Cortex of kidney (tissue), 1 donor: ENCODE measurements at places on chromosomes 7 and 10.
A peak's percentile ranks its signal among the peaks of the same experiment; 100 is the strongest.

DNA sequence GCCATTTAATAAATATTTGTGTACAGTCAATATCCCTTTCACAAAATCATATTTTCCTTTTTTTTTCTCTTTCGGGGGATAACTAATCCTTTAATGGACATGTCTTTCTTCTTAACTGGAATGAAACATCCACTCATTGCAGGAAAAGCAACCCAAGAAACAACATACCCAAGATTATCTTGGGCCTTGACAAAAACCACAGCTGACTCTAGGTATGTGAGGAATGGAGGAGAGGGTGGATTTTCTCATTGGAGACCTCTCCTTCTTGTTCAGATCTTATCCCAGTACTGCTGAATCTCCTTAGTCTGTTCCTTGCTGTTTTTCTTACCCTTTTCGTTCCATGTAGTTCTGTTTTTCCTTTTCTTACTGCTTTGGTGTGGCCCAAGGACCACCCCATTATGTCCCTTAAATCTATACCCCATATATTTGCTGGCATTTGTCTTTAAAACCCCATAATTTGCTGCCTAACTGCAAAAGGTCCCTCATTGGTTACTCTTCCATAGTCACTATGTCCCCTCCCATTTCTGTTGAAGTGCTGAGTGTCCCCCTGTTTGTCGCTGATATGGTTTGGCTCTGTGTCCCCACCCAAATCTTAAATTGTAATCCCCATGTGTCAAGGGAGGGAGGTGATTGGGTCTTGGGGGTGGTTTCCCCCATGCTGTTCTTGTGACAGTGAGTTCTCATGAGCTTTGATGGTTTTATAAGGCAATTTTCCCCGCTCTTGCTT is 6.8 kb upstream of the CDK6 start:
- DNase-seq: no peak

DNA sequence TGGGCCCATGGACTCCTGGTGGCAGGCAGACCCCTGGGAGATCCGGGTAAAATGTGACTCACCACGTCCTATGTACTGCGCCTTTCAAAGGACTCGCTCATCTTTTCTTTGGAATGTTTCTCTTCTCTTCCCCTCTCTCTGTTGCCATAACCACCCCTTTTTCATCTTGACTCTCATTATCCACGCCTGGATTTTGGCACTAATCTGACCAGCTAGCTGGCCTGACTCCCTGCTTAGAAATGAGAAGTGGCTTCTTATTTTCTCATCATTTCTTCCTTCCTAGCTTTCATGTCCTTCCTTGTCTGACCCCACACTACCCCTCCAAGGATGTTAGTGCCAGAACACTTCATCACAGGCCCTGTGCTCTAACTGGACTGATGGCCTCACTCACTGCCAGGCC is 98.0 kb upstream of the FAM171A1 start:
- DNase-seq: no peak

DNA sequence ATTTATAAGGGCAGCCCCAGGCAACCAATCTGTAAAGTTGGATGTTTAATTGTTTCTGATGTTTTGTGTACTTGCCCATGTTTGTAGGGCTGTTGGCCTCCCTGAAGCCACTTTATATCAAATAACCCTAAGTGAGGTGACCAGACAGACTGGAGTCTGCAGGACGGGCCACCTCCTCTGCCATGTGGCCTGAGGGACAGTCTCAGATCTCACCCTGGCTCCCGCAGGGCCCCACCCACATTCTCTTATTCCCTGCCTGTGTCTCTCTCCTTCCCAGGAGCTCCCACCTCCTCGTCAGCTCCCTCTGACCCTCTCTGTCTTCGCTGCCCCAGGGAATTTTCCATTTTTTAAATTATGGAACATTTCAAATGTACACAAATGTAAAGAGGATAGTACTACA is 9.5 kb upstream of the C10orf71 start:
- no peak for DNase-seq

- DNase-seq: no peak
These were observed 200.3 kb downstream of the BICC1 start for GRCh38 chr10:58712982-58713381.

DNA sequence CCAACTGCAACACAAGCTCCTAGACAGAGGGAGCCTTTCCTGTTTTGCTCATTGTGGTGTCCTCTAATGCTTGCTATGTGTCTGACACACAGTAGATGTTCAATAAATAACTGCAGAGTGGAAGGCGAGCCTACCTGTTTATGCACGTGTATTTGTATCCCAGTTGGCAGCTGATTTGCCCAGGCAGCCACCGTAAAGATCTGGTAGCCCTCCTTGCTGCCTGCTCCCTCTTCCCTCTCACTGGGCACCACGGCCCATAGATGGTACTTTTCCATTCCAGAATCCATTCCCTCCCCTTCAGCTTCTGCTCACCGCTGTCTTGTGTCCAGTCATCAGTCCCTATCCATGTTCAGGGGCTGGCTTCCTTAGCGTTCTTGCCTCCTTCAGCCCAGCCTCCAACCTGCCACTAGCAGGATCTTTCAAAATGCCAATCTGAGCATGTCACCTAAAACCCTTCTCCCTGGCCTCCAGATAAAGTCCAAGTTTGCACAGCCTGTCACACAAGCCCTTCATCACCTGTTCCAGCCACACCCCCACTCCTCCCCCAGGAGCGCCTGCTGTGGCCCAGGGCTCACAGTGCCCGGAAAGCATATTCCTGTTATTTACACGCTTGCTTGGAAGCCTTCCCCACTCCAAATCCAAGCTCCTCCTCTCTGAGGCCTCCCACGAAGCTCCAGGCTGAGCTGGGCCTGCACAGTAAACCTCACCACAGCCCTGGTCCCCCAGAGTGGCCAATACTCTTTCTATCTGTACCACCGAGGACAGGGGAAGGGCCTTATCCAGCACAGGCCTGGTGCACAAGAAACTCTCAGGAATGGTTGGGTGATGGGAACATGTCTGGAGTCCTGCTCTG is 21.0 kb downstream of the ZCCHC24 start:
- no peak for DNase-seq

GRCh38 chr7:130899638-130900401 is 165.8 kb upstream of the KLF14 start:
- DNase-seq: peak; percentile 34

DNA sequence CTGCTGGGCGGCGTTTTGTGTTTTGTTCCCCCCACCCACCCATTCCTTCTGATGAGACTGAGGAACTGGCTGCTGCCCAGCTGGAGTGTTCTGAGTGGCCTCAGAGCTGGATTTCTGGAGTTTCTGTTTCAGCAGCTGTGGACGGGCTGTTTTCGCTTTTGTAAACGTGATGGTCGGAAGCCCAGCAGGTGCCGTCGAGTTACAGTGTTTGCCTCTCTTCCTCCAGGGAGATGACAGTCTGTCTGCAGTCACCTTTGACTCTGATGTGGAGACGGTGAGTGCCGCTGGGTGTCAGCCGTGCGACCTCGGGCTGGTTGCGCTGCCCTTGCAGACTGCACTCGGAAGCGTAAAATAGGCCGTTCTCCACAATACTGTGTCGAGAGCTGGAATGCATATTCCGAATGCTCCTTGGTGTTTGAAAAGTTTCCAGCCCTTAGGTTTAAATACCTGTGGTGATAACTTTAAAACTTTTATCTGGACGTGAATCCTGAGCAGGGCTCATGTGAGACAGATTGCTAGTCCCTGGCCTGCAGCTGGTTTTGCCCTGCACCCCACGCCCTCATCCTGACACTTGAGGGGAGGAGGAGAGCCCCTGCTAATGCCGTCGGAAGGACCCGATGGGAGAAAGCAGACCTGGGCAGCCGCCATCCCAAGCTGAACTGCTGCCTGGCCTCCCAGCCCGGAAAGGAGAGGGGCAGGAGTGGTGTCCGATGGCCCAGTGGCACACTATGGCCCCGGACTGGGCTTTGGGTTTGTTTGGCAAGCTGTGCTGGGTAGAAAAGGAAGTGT is 8.3 kb downstream of the IQCE start:
- no peak for DNase-seq

- DNase-seq: no peak
These were observed 151.5 kb downstream of the FRMD4A start for GRCh38 chr10:14179251-14179650.

DNA sequence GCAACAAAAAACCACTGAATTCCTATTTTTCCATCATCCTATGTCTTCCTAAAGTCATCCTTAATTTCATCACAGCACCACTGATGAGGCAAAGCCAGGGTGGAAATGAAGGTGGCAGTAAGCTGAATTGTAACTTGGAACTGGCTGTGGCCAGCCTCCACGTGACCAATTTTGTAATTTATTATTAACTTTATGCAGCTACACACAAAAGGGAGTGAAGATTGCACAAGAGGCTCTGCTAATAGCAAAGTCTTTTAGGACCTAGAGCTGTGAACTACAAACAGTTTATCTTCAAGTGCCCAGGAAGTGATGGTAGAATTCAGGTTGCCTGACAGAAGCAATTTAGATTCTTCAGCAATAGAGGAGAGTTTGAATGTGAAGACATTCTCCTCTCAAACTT is 176.4 kb downstream of the CCDC71L start:
- no peak for DNase-seq

GRCh38 chr10:91569522-91569921 is 63.3 kb downstream of the PPP1R3C start:
- no peak for DNase-seq

GRCh38 chr10:62861507-62861906 is 45.3 kb upstream of the EGR2 start:
- DNase-seq: no peak

DNA sequence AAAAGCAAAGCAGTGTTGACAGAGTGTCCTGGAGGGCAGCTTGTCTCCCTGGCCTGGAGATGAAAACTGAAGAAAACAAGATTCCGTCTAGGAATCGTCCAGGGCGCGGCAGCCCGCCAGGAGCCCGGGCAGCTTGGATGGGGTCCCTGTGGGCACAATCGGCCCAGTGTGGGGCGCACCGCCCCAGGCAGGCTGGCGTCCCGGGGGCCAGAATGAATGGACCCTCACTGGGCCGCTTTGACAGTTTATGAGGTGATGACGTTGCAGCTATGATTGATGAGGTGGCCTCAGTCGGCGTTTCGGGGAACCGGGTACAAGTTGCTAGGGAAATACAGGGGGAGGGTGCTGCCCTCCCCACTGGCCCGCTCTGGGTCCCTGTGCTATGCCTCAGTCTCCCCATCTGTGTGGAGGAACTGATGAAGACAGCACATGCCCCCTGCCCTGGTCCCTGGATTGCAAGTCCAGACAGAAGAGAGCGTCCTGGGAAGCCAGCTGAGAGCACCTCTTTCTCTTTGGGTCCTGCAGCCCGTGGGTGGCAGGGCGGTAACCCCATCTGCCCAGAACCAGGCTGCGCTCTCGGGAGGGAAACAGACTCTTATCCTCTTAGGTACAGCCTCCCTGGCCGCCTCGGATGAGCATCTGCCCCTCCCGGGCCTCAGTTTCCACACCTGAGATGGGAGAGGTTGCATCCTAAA is 131.3 kb downstream of the LHPP start:
- no peak for DNase-seq

GRCh38 chr7:71016401-71016800 is 115.5 kb upstream of the GALNT17 start:
- no peak for DNase-seq

DNA sequence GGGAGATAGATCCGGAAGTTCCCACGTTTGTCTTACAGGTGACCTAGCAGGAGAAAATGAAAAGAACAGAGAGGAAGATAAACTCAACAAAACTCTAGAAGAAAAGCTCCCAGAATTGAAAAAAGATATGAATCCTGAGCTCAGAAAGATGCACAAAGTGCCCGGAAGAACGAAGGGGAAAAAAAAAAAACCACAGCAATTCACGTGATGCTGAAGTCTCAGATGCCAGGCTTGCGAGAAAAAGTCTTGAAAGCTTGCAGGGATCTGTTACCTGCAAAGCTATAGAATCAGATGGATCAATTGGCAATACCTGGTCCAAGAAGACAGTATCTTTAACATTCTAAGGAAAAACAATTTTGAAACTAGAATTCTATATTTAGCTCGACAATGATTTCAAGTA is 33.5 kb downstream of the CARD11 start:
- no peak for DNase-seq

DNA sequence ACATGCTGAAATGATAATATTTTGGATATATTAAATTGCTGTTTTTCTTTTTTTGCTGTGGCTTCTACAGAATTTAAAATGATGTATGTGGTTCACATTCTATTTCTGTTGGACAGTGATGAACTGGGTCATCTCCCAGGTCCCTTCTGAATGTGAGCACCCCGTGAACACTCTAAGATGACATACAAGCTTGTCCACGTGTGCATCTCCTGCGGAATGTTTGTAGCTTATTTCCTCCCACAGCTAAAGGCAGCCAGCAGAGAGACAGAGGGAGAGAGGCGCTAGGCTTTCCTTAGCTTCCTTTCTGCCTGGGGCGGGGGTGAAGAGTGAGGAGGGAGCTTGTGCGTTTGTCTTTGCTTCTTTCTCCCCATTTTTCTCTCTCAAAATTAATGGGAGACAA is 219.1 kb downstream of the EMX2 start:
- no peak for DNase-seq

DNA sequence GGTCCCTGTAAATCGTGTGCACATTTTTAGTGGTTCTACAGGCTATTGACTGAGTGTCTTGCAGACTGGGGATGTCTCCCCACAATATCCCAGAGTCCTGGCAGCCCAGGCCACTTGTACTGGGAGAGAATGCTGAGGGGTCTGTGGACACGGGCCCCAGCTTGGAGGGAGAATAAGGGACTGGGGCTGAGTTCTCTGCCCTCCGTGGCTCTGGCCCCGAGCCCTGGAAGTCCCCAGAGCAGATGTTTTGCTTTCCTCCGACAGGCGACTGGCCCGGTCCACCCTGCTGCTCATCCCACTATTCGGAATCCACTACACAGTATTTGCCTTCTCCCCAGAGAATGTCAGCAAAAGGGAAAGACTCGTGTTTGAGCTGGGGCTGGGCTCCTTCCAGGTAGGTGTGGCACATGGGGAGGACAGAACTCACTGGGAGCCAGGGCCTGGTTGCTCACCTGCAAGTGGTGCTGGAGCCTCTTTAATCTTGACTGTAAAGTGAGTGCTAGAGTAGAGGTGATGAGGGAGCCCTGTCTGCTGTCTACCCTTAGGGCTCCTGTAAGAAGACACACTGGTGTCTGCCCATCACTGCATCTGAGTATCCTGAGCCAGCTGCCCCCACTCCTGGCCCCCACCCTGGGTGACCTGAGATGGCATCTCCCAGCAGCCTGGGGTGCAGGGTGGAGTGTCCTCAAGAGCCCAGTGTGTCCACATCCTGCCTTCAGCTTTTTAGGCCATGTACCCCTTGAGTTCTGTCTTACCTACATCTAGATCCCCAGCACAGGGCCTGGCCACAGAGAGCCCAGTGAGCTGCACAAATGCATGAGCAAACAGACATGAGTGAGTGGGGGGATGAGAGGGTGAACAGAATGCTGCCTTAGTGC is 51.1 kb downstream of the ADCYAP1R1 start:
- no peak for DNase-seq

DNA sequence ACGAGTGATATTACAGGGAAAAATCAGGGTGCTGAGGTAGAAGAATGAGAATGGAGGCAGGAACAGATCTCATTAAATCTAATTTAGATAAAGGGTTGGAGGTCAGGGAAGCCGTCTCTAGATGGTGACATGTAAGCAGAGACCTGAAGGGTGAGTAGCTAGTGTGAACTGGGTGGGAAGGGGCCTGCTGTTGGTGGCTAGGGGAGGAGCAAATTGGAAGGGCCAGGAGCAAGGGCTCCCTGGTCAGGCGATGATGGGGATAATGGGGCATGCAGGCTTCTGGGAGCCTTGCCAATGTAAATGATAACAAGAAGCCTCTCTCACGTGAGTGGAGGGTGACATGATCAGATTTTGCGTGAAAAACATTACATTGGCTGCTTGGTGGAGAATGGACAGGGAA is 76.3 kb downstream of the WDFY4 start:
- no peak for DNase-seq

GRCh38 chr7:25460433-25460832 is 232.1 kb upstream of the NPVF start:
- DNase-seq: no peak

- DNase-seq: no peak
These were observed 10.1 kb downstream of the CARD11 start for GRCh38 chr7:3033581-3033980.
